ENCODE measurements at places on chromosomes 2 and 18.

- no peak for DNase-seq
Observed at GRCh38 chr18:63378919-63379638, 12.1 kb upstream of the KDSR start.

- no peak for DNase-seq
Observed at GRCh38 chr2:236608188-236608525, 38.5 kb downstream of the ACKR3 start.

DNA sequence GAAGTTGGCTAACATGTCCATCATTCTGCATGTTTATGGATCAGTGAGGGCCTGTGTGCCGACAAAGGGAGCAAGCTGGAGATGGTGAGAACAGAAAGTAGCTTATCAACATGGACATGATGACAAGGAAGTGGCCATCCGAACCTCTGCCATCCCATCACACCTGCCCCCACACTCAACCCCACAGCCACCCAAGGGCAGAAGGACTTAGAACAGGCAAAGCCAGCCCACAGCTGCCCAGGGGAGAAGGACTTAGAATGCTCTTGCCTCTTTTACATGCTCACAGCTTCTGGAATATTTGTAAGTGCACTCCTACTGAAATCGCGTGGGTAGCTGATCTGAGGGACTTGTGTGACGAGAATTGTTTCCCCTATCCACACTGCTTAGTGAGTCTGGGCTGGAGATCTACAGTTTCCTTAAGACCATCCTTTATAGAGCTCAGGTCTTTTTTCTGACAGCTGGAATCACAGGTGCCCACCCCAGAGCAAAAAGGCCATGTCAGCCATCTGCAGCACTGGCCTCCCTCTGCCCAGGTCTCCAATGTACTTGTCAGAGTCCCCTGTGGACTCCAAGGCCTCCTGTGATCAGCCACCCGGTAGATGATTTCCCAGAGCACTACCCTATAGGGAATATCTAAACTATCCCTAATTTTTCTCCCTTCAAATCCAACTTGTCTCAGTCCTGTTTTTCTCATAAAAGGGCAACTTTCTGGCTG, 154.1 kb downstream of the SMAD7 start:
- no peak for DNase-seq

GRCh38 chr2:237488901-237489860, 2.1 kb downstream of the MLPH start:
- no peak for DNase-seq

DNA sequence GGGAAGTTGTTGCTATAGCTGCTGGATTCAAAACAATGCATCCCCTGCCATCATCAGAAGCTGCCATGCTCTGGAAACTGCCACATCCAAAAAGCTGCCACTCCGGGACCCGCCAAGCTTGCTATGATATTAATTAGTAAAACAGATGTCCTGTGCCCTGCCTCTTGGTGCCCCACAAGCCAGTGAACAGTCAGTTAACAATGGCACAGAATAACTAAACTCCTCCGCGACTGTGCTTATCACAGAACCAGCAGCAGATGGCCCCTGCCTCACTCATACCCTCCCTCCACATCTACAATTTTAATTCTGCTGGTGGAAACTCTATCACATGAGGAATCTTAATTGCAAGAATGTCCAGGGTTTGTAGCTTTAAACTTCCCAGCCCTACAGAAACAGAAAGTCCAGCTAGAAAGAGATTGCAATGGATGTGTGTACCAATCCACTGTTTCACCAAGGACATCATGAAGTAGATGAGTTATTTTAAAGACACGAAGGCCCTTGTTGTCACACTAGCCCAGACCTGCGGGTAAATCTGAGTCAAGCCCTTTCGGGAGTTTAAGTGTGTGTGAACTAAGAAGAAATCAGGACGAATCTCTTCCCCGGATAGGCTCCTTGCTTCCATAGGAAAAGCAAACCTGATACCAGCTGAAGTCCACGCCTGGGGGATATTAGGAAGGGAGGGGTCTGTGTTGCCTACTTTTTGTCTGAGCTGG, 7.4 kb upstream of the ACYP2 start:
- DNase-seq = no peak

- no peak for DNase-seq
Observed at GRCh38 chr2:237430861-237431260, 16.9 kb upstream of the COL6A3 start.

GRCh38 chr2:28640908-28641300, 110.7 kb upstream of the PPP1CB start:
- no peak for DNase-seq

GRCh38 chr2:122083256-122084048, 328.0 kb downstream of the TSN start:
- DNase-seq = no peak

GRCh38 chr2:121748202-121748601, 7.2 kb upstream of the TSN start:
- no peak for DNase-seq

DNA sequence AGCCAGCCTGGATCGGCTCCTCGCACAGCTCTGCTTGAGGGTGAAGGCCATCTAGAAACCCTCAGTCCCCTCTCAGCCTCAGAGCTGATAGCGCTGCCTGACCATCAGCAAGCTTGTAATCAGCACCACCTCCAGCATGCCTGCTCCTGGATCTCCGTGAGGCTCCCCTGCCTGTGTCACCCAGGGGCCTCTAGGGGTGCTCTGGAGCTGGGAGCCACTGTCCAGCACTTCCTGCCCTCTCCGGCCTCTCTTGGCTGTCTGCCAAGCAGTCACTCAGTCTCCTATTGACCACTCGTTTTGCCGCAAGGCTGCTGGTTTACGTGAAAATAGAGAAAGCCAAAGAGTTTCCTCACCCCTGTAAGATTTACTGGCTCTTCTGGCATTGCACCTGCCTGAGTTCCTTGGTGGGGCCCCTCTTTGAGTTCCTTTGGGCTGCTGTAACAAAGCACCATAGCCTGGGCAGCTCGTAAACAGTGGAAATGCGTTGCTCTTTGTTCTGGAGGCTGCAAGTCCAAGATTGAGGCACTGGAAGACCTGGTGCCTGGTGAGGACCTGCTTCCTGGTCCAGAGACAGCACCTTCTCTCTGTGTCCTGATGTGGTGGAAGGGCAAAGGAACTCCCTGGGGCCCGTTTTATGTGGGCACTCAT, 17.9 kb downstream of the CAPN10 start:
- peak; percentile 94 for DNase-seq

- no peak for DNase-seq
Observed at GRCh38 chr18:39348757-39349156, 1783.2 kb upstream of the CELF4 start.

- no peak for DNase-seq
Observed at GRCh38 chr18:8020132-8020846, 453.2 kb downstream of the PTPRM start.

GRCh38 chr18:21051620-21052019, 60.0 kb downstream of the ROCK1 start:
- DNase-seq = no peak

DNA sequence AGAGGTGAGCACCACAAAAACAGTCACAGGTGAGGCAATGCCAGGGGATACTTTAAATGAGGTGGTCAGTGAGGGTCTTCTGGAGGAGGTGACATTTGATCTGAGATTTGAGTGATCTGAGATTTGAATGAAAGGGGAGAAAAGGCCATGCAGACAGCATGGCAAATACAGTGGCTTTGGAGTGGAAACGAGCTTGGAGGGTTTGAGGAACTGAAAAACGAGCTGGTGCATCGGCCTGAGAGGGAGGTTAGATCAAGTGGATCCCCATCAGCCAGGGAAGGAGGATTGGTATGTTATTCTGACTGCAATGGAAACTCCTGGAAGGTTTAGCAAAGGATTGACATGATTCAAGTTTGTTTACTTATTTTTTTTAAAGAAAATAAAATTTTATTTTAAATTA, 245.1 kb downstream of the KCNS3 start:
- no peak for DNase-seq

DNA sequence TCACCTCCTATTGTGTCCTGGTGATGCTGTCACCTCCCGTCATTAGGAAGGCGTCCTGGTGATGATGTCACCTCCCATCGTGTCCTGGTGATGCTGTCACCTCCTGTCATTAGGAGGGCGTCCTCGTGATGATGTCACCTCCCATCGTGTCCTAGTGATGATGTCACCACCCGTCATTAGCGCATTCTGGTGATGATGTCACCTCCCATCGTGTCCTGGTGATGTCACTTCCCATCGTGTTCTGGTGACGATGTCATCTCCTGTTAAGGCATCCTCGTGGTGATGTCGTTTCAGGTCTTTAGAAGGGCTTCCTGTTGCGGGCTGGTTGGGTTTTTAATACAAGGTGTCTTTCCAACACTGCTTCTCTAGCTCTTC, 40.7 kb downstream of the CTDP1 start:
- DNase-seq = no peak

- DNase-seq = no peak
Observed at GRCh38 chr2:64695721-64696261, 42.1 kb upstream of the SERTAD2 start.

DNA sequence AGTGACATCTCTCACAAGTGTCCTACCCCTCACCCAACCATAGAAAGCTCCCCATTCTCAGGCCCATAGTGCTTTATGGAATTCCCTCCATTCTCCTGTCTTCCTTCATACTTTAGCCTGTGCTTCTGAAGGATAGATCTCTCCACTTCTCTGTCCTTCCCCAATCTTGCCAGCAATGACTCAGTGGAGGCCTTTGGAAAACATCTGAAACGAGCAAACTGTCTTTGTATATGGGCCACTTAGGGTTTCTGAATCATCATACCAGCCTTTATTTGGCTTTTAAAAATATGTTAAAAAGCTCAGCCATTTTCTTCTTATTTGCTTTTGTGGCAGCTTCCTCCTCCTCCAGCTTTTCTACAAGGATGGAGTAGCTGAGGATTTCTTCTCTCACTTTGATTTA, 65.6 kb upstream of the ZNF385B start:
- DNase-seq = no peak

DNA sequence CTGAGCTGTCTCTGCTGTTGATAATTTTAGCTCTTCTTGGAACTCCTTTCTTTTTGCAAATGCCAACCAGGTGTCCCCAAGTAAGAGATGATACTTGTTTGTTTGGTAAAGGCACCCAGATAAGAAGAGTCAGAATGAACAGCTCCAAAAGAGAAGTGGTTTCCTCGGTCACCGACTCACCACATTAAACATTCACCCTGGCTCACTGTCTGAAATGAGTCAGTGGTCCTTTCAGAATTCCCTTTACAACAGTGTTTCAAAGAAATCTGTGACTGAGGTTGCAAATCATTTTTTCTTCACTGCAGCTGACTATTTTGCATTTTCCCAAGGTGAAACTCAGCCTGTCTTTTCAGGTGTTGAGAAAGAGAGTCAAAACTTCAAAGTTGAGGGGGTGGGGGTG, 16.2 kb upstream of the CXCR4 start:
- no peak for DNase-seq

GRCh38 chr2:216415541-216415940, 3.3 kb downstream of the SMARCAL1 start:
- no peak for DNase-seq

GRCh38 chr2:183255411-183255810, 131.2 kb downstream of the NUP35 start:
- no peak for DNase-seq

DNA sequence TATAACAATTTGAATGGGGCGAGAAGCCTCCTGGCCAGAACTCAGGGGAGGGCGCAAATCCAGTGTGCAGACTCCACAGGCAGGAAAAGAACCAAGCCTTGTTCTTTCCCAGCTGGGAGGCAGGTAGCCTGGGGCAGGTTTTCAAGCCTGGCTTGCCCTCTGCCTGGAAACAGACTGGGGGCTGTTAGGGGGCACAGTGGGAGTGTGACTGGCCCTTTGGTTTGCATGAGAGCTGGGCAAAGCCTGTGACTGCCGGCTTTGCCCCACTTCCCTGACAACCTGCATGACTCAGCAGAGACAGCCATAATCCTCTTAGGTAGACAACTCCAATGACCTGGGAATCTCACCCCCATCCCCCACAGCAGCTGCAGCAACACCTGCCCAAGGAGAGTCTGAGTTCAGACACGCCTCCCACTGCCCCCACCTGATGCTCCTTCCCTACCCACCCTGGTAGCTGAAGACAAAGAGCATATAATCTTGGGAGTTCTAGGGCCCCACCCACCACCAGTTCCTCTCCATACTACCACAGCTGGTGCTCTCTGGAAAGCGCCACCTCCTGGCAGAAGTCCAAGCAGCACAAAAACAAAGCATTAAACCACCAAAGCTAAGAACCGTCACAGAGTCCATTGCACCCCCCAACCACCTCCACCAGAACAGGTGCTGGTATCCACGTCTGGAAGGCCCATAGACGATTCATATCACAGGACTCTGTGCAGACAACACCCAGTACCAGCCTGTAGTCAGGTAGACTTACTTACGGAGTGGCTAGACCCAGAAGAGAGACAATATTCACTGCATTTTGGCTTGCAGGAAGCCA, 402.5 kb downstream of the STK39 start:
- no peak for DNase-seq

DNA sequence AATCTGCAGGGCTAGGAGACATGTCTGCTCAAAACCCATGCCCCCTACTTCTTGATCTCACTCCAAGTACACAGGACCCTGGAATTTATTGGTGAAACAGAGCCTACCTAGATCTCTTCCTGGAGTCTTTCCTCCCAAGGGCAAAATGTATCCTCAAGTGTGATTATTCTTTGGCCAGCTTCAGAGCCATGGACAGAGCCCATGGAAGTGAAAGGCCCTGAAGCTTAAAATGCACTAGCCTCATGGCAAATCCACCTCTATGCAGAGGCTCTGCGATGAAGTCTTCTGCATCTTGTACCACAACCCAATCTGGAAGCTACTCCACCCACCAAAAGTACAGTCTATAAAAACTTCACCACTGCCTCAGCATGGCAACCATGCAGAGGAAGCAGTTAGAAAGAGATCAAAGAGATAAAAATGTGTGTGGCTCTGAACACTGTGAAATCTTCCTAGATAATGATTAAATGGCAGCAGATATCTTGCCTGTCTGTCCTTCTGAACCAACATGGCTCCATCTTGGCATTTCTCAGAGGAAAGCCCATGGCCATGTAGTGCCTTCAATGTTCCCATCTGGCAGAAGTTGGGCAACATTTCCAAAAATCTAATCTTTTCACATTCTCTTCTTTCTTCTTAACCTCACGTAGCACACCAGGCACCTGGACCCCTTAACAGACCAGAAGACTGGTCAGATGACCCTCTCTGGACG, 142.9 kb upstream of the KLF7 start:
- DNase-seq = no peak

DNA sequence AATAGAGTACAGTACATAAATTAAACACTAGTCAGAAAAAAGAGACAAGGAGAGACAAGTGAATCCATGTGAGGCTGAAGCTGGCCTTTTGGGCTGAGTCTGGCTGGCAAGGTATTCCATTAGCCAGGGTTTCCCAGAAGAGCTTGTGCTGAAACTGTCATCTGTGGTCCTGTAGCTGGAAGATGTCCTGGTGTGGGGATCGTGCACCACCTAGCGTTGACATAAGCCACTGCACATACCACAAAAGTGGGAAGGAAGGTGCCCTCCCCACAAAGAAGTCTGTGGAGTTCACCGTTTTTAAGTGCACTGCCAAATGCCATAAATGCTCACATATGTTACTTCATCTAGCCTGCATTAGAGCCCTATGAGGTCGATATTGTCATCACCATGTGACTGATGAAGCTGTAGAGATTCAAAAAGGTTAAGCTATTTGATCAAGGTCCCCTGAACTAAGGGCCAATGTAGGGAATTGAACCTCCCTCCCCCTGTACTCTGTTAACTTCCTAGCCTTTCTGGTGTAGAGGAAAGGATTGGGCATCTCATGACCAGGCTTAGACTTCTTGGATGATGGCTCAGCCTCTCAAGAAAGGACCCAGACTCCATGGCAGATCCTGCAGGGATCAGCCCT, 31.9 kb upstream of the GALNT14 start:
- peak; percentile 79 for DNase-seq

- no peak for DNase-seq
Observed at GRCh38 chr2:119196301-119197125, 27.1 kb upstream of the STEAP3 start.

GRCh38 chr18:58078889-58079573, 35.0 kb downstream of the NEDD4L start:
- DNase-seq = no peak
